ENCODE measurements at places on chromosomes 6 and 20.

DNA sequence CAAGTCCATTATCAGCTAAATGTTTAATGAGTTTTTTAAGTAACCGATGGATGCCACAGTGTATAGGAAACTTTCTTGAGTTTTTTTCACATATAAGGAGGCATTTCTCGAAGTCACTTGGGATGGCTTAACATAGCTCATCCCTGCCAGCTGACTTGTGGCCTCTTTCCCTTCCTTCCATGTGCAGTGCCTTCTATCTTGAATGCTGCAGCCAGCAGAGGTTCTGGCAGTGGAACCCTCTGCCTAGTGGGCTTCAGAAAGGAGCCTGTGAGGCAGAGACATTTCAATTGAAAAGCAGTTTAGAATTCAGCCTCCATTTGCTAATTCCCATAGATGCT, 51.9 kb downstream of the AKAP12 start:
- no peak for DNase-seq

DNA sequence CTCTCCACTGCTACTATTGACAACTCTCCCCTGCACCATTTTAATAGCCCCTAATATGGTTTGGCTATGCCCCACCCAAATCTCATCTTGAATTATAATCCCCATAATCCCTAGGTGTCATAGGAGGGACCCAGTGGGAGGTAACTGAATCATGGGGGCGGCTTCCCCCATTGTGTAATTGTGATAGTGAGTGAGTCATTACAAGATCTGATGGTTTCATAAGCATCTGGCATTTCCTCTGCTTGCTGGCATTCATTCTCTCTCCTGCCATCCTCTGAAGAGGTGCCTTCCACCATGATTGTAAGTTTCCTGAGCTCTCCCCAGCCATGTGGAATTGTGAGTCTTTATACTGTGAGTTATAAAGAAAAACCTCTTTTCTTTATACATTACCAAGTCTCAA, 74.1 kb upstream of the TCF21 start:
- DNase-seq = no peak

DNA sequence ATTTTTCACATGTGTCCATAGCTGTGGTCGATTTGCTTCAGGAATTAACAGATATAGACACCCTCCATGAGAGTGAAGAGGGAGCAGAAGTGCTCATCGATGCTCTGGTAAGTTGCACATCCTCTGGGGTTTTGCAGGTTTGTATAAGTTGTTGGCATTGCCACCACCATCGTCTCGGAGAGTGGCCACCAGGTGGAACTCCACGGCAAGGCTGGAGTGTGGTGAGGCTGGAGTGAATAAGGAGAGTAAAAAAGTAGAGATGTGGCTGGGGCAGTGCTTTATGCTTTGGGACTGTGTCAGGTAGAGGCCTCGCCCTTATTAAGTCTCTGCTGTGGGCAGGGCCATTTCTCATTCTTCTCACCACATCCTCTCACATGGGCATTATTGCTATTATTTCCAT, 63.7 kb downstream of the CTNNBL1 start:
- DNase-seq = peak; percentile 27

DNA sequence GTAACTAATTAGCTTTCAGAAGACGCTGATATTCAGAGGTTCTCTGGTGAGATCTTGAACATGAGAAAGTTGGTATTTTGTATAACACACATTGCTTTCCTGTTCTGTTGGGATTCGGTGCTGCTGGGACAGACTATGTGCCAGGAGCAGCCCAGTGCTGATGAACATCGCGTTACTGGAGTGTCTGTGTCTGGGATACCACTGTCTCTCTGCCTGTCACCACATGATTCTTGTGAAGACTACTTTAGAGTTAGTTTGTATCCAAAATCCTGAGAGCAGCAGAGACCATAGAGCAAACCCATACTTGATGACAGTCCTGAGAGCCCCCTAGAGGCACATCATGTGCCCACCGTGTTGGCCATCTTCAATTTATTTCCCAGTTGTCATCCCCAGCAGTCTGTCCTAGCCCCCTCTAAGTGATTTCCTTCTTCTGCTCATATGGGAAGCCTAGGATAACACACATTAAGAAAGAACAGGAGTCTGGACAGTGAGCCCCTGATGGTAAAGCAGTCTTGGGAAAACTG, 41.8 kb upstream of the TINAG start:
- no peak for DNase-seq

DNA sequence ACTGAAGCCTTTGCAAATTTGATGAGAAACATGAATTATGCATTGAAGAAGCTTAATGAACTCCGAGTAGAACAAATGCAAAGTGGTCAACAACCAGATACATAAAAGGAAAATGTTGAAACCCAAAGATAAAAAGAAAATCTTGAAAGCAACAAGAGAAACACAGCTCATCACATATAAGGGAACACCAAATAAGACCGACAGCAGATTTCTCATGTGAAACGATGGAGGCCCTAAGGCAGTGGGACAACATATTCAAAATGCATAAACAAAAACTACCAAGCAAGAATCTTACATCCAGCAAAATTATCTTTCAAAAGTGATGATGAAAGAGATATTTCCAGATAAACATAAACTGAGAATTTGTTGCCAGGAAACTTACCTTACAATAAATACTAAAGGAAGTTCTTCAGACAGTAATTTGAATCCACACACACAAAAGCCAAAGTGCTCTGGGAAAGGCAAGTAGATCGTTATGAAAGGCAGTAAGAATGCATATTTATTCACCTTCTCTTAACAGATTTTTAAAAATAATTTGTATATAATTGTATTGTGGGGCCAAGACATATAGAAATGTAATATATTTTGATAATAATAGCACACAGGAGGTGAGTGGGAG, 22.5 kb downstream of the SLC52A3 start:
- no peak for DNase-seq

GRCh38 chr6:157217894-157218370, 105.4 kb downstream of the TMEM242 start:
- no peak for DNase-seq

DNA sequence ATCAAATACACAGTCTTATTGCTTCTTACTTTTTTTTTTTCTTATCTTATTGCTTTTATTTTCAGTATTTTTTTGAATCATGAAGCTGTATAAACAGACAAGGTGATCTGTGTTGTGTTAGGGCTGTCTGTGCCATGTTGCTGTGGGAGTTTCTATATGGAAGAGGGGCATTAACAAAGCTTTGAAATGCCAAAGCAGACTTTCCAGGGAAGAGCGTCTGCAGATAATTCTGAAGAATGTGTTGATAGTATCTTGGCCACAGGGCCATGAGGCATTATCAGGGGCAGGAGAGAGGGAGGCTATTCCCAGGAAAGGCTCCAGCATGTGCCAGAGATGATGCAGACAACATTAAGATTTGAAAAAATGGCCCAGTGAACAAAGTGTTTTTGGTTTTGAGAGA, 354.5 kb downstream of the UTRN start:
- no peak for DNase-seq

DNA sequence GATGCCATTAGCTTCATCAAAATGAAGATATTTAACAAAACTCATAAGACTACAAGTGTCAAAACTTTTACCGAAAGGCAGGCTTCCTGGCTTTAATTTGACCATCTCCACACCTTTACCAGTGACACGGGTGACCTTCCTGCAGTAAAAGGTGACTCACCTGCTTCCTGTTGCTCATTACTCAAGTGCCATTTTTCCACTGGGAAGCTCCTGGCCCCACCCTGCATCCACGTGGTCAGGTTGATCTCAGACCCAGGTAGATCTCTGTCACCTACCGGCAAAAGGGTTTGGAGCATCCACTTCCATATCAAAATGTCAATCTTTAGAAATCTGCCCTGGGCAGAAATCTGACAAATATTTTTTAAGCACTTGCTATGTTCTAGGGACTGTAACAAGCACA, 31.9 kb upstream of the CDH4 start:
- DNase-seq = no peak

- no peak for DNase-seq
Observed at GRCh38 chr20:41509316-41510200, 108.6 kb downstream of the CHD6 start.

DNA sequence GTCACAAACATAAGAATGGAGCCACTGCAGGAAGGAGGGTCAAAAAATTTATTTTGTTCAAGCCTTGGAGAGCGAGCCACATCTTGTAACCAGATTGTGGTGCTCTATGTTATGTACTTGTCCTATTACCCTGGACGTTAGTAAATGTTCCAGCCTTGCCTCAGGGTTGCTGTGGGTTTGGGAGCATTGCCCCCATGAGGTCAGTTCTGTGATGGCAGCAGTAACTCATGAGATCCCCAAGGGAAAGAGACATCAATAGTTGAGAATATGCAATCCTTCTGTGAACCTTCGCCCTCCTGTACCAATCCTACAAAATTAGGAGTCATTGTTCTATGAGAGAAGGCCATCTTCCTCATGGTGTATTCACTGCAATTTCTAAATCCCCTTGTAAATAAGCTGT, 16.4 kb upstream of the CFAP206 start:
- peak; percentile 70 for DNase-seq

DNA sequence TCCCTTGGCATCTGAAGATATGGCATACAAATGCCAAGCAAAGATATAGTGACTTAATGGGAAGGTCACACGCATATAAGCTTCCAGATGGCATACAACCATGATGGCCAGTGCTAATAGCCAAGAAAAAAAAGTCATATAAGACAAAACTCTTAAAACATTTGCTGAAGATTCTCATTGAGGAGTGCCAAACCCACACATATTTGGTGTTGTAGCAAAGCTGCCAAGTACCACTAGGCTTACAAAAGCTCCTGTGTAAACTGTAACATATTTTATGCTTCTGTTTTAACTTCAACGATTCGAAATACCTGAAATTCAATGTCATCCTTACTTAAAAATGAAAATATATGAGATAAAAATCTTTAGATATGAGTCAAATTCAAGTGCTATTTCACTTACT, 123.0 kb downstream of the HMGCLL1 start:
- no peak for DNase-seq

DNA sequence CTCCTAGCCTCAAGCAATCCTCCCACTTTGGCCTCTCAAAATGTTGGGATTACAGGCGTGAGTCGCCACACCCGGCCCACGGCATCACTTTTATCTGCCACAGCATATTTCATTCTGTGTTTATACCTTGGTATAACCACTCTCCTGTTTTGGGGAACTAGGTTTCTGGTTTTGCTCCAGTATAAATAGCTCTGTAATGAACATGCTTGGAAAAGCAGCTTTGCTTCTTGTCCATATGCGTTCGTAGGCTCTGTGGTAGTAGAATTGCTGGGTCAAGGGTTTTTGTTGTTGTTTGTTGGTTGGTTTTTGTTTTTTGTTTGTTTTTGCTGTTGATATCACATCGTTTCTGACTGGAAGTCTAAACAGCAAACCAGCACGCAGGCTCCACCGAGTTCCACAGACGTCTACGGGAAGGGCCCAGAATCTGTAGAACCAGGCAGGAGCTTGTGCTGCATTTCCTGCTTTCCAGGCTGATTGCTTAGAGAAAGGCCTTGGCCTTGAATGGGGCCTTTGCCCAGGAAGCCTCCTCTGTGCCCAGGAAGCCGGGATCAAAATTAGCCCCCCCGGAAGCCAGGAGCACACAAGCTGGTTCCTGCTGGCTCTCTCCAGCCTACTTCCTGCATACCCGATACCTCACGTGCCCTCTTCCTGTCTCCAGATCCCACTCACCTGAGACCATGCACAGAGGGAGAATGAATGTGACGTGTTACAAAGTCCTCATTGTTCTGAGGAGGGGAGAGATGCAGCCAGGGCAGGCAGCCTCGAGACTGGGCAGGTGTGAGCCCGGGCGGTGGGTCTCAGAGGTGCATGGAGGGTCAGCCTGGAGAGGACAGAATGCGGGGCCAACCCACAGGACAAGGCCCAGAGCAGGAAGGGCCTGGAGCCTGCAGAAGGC, 34.7 kb downstream of the AAR2 start:
- no peak for DNase-seq

DNA sequence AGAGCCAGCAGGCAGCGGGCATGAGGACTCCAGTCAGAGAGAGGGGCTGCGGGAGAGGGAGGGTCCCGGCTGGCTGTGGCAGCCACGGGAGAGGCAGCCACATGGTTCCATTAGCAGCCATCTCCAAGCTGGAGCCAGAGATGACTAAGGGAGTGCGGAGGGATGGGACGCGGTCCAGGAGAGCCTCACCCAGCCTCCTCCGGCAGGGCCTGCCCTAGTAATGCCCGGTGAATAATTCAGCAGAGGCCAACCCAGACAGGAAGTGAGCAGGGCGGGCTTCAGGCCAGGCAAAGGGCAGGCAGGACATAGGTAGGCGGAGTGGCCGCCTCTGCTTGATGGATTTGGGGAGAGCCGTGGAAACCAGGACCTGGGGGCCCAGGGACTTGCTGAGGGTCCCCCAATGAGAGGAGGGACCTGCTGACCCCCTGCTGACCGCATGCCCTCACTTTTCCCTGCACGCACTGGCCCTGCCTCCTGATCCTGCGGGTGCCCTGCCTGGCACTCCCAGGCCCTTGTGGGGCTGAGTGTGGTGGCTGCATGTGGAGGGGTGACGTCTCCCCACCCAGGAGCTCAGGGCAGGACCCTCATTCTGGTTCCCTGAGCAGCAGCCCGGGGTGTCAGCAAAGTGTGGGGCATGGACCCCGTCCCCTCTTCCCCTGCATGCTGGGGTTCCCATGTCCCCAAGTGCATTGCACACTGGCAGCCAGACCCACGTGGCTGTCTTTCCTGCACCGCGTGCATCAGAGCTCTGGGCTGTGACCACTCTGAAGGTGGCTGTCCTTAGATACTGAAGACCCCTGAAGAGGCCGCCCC, 51.8 kb upstream of the SLCO4A1 start:
- no peak for DNase-seq

DNA sequence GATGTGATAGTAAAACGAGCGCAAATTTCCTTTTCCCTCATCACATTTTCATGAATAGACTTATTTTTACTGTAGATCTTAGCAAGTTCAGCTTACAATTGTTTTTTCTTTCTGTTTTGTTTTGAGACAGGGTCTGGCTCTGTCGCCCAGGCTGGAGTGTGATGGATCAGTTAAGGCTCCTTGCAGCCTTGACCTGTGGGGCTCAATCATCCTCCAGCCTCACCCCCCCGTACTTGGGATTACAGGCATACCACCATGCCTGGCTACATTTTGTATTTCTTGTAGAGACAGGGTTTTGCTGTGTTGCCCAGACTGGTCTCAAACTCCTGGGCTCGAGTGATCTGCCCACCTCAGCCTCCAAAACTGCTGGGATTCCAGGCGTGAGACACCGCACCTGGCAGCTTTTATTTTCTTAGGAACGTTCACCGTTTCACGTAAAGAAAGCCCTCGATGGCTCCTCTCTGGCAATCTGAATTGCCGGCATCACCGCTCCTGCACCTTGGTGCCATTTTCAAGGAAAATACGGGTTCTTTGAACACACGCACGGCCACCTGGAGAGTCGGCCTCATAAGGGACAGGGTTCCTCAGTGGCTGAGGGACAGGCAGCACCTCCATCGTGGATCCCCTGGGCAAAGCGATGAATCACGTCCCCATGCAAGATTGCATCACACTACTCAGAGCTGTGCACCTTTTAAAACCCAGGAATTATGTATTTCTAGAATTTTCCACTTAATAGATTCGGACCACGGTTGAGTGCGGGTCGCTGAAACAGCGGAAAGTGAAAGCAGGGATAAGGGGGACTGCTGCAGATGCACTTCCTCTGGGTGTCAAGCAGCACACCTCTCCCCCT, 78.7 kb downstream of the IRF4 start:
- DNase-seq = no peak

- no peak for DNase-seq
Observed at GRCh38 chr20:48817367-48818030, 10.3 kb downstream of the PREX1 start.

- DNase-seq = no peak
Observed at GRCh38 chr20:57448764-57449354, 57.7 kb downstream of the RBM38 start.
